NCI-H82 (cell line): ENCODE measurements at places on chromosomes 1 and 21.

DNA sequence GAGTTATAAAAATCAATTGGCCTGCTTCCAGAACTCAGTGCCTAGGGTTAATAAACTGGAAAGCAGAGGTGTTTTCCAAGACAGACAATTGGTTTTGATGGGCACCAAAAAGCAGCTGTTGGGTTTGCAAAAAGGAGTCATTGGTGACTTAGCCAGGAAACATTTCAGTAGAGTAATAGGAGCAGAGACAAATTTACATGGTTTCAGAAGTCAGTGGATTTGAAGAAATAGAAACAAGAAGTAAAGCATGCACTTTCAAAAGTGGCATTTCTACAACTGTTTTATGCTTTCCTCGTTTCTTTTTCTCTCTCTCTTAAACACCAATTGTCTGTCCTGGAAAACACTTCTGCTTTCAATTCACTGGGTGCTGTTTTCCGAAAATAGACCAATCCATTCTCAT is 87.8 kb downstream of the GLUL start:
- no peak for DNase-seq

DNA sequence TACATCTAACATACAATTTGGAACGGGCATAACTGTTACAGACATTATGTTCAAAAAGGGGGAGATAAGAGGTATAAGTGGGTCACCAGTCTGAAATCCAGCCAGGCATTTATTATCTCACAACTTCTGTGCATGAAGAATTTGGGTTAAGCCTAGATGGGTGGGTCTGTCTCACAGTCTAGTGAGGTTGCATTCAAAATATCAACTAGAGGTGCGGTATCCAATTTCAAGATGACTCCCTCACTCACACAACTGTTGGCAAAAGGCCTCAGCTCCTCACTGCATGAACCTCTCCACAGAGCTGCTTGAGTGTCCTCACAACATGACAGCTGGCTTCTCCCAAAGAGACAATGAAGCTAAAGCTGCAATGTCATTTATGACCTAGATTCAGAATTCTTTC is 4.7 kb downstream of the AUNIP start:
- DNase-seq, result no peak

- DNase-seq, result peak; percentile 33
Observed at GRCh38 chr1:218299416-218299815, 14.3 kb downstream of the RRP15 start.

DNA sequence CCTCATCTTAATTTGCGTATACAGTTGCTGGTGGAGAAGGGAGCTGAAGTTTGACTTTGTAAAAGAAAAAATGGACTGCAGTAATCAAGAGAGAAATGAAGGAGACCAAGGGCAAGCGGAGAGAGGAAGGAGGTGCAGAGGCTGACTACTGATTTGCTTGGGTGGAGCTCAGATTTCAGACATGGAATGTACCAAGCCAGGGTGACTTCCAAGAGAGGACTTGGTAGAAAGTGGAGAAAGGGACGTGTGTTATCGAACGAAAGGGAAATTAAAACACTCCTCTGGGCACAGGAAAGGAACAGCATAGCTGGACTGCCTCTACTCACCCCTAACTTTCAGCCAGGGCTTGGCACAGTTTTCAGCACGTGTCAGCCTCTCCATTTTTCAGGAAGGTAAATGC is 15.1 kb upstream of the HEATR1 start:
- DNase-seq, result no peak

DNA sequence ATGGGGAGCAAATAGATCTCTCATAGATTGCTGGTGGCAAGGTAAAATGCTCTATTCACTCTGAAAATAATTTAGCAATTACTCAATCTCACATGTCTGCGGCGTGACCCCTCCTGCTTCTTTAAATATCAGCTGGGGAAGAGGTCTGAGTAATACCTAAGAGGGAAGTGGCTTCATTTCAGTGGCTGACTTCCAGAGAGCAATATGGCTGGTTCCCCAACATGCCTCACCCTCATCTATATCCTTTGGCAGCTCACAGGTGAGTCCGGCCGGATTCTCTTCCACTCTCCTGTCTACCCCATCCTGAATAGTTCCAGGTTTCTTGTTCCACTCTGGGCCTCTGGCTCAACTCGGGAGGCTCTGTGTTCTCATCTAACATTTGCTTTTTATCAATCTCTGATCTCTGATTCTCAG is at the start of gene SLAMF7:
Gene SLAMF7 (plus strand): TSS at position 150 of the 414 bp plus-strand sequence. CDS start 55 bp downstream, at position 205.
- no peak for DNase-seq

DNA sequence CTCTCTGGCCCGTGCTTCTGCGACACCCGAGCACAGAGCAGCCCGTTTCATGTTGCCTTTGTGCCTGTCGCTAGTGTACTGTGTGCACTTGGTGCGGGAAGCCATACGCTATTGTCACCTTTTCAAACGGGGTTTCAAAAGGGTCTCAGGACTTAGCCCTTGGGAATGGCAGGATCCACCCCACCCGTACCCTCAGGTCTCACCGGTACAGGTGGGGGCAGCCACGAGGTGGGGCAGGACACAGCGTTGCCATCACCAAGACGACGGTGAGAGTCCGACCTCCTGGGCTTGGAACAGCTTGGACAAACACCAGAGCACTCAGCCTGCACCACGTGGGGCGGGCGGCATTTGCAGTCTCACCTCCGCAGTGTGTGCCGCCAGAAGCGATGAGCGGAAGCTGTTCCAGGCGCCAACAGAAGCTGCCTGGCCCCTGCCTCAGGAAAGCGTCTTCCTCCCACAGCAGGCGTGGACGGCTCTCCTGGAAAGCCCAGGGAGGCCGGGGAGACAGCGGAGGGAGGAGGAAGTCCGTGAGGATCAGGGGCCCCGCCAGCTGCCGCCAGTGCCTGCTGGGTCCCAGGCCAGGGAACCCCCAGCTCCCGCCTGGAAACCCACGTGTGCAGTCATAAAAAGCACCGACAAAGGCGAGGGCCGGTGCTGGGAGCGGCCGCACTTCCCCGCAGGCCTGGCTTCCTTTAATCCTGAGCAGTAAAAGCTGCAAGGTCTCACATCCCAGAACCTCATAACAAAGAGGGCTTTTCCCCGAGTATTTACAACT is 131.3 kb upstream of the ARHGEF16 start:
- no peak for DNase-seq

GRCh38 chr1:200415789-200416593 is 6.2 kb upstream of the ZNF281 start:
- DNase-seq, result no peak

GRCh38 chr1:161159913-161160243 is 578 bp downstream of the USP21 start:
- DNase-seq, result no peak

- no peak for DNase-seq
Observed at GRCh38 chr21:14581902-14582457, 35.9 kb upstream of the SAMSN1 start.

- DNase-seq, result peak; percentile 57
Observed at GRCh38 chr1:218983848-218984247, 189.8 kb upstream of the LYPLAL1 start.

GRCh38 chr1:52906135-52906603 is 15.4 kb downstream of the ECHDC2 start:
- DNase-seq, result no peak

GRCh38 chr1:8359617-8360481 is 41.9 kb downstream of the SLC45A1 start:
- DNase-seq, result no peak

- peak; percentile 76 for DNase-seq
Observed at GRCh38 chr1:180800945-180801344, 111.8 kb upstream of the KIAA1614 start.

GRCh38 chr21:36564647-36565046 is 84.7 kb upstream of the CLDN14 start:
- DNase-seq, result no peak

GRCh38 chr1:191696354-191696753 is 461.9 kb upstream of the RGS18 start:
- no peak for DNase-seq

- no peak for DNase-seq
Observed at GRCh38 chr1:118900643-118901440, 87.3 kb downstream of the TBX15 start.

GRCh38 chr1:47201179-47201578 is 11.3 kb upstream of the PDZK1IP1 start:
- no peak for DNase-seq

DNA sequence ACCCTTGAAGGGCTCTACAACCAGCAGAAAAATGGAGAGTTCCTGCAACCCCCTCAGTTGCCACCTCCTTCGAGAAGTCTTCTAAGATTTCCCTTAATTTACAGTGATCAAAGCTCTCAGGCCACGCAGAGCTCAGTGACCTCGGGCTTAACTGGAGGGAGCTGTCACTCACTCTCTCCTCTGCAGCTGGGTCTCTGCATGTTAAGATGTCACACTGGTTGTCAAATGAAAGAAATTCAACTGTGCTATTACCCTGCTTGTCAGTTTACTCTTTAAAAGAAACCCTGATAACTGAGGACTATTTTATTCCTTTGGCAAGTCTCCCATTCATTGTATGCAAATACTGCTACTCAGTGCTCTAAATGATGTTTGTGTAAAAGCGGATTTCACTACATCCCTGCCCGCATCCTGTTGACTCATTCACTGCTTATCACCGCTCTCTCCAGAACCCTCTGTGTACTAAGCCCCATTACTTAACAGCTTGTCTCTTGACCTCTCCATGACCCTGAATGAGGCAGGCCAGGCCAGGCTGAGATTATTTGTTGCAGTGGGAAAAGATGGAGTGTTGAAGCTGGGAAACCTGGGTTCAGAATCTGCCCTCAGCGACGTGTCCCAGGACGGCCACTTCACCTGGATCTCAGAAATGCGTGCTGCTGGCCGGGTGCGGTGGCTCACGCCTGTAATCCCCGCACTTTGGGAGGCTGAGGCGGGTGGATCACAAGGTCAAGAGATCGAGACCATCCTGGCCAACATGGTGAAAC is 13.7 kb downstream of the DHRS3 start:
- peak; percentile 95 for DNase-seq

- peak; percentile 60 for DNase-seq
Observed at GRCh38 chr1:10789803-10790702, 6.4 kb downstream of the CASZ1 start.

DNA sequence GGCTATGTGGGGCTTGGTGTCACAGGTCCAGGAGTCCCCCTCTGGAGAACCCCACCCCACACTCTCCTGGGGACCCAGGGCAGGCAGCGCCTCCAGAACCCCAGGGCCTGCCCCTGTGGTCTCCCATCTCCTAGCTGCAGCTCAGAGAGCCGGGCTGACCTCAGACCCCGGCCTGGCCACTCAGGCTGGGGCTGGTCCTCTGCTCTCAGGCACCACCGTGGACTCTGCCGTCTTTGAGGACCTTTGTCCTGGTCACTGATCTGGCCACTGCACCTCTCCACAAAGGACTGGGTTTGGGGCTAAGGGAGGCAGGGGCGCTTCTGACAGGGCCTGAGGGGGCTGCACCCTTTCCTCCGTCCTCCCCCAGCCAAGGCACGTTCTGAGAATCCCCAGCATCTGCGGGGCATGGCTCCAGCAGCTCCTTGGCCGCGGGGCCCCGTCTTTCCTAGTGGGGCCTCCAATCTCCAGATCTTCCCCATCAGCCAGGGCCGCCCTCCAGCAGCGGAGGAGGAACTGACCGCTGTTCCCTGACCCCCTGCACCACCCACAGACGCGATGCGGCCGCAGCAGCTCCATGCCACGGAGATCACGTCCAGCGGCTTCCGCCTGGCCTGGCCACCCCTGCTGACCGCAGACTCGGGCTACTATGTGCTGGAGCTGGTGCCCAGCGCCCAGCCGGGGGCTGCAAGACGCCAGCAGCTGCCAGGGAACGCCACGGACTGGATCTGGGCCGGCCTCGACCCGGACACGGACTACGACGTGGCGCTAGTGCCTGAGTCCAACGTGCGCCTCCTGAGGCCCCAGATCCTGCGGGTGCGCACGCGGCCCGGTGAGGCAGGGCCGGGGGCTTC is 3.3 kb downstream of the VWA1 start:
- DNase-seq, result no peak

DNA sequence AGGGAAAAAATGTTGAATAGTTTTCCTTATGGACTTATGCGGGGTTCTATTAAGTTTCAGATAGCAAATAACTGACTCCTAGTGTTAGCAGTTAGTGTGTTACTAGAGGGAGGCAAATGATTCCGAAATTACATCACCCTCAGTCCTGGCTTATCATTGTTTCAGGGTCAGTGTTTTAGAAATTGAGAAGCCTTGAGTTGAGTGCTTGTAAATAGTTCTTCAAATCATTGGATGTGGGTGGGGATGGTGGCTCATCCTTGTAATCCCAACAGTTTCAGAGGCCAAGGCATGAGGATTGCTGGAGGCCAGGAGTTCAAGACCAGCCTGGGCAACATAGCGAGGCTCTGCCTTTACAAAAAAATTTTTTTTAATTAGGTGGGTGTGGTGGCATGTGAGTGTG is 21.3 kb downstream of the SOAT1 start:
- DNase-seq, result no peak

DNA sequence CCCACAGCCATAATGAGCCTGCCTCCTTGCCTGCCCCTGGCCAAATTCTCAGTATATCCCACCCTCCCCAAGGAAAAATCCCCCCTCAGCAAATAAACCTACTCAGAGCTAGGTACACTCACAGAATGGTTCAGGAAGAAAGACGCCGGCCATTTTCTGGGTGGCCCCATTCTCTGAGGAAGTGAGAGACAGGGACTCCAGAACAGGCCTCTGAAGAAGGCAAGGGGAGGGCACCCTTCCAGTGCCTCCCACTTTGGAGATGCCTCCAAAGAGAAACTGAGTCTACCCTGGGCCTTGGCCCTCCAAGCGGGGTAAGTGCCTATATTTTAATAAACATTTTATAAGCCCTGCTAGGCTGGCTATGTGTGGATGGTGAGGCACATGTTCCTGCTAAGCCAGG is 2.3 kb downstream of the PACC1 start:
- DNase-seq, result no peak

DNA sequence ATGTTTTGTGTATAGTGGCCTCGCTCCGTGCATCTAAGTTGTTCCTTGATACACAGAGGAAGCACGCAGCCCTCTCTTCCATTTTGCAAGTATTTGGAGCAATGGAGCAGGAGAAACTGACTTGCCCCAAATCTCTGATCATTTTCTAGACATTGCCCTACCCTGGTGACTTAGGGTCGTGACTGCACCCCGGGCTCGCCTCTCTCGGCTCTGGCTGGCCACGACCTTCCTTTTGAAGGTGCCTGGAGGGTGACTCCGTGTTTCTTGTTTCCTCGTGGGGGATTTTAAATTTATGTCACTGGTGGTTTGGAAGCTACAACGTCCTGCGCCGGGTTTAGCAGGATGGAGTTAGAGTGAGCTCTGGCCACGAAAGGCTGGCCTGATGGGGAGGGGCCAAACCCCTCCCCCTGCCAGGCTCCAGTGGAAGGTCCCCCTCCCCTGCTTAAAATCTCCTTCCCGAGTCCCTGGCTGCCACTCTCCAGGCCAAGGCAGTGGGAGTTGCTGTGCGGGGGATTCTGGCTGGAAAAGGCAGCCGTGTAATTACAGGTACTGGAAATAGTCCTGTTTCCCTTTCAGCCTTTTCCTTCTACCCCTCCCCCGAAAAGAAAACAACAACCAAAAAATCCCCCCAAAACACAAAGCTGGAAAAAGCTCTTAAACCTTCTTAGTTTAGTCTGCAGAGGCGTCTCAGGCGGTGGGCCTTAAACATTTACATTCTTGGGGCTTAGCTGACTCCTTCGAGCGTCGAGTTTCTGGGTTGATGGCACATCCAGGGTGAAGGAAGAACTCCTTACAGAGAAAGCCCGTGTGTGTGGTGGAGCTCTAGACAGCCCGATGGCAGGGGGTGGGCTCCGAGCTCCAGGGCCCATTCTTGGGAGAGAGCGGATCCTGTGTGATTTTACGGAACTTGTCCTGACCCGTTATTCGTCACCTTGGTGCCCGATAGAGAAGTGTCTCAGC is 28.1 kb downstream of the SPSB1 start:
- peak; percentile 65 for DNase-seq

- DNase-seq, result no peak
Observed at GRCh38 chr1:153734396-153735089, 6.7 kb downstream of the INTS3 start.

- peak; percentile 71 for DNase-seq
Observed at GRCh38 chr1:147600119-147601111, 59.1 kb downstream of the BCL9 start.
